ENCODE measurements at places on chromosomes 3 and 15.

GRCh38 chr15:22808761-22809280 lies 22.4 kb downstream of the NIPA1 start:
- DNase-seq = no peak

DNA sequence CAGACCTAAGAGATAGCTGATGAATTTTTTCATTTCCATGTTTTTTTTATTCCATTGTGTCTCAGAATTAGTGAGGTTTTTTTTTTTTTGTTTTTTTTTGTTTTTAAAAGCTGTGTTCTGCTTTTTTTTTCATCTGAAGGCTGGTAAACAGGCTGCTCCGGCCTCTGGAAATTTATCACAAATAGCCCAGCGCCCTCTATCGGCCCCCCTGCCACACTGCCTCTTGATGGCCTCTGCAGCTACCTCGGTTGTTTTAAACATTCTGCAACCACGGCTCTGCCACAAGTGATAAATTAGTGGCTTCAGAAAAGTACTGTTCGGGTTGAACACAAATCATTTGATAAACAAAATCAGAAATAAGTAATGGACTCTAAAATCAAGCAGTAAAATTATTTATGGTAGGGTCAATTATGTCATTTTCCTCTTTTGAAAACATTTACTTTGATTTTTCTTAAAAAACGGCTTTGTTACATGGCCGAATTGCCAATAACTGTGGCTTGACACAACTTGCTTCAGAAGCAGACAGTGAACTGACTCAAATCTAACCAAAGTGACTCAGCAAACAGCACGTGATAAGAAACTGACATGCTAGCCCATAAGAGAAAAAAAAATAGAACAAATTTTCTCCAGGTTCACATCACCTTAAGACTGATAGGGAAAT lies 87.8 kb downstream of the RSL24D1 start:
- peak; percentile 54 for DNase-seq

DNA sequence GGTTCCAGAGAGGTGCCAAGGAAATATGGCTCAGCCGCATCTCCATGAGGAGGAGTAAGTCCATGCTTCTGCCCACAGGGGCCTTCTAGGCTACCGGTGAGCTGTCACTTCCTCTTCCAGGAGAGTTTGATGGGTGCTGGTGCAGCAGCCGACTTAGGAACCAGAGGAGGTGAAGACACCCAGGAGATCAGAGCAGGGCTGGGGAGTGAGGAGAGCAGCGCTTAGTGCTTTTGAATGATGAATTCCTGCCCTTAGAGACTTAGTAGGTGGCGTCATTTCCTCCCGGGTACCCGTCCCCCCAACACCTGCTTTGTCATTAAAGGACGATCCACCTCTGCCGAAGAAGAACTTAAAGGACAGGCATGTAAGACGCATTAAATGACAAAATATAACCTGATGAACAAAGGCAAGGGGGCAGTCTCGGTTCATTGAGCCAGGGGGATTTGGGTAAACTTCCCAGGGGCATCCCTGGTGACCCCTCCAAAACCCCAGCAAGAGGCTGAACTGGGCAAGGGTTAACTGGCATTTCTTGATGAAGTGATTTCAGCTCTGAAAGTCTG lies 67.6 kb downstream of the HES1 start:
- DNase-seq = no peak

- no peak for DNase-seq
These were observed 20.3 kb upstream of the MAP3K13 start for GRCh38 chr3:185342459-185343174.

DNA sequence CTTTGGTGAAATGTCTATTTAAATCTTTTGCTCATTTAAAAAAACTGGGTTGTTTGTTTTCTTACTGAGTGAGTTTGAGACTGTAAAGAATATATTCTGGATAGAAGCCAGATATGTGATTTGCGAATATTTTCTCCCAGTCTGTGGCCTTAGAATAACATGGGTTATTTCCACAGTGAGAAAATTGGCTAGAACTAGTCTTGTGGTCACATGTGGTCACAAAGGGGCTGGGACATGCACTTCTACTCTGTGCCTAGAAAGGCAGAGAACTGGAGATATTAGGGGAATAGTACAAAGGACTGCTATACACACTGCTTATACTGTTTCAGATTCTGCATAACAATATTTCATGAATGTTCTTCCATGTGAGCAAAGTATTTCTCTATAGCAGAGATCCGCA lies 79.9 kb upstream of the RGMA start:
- DNase-seq = no peak

DNA sequence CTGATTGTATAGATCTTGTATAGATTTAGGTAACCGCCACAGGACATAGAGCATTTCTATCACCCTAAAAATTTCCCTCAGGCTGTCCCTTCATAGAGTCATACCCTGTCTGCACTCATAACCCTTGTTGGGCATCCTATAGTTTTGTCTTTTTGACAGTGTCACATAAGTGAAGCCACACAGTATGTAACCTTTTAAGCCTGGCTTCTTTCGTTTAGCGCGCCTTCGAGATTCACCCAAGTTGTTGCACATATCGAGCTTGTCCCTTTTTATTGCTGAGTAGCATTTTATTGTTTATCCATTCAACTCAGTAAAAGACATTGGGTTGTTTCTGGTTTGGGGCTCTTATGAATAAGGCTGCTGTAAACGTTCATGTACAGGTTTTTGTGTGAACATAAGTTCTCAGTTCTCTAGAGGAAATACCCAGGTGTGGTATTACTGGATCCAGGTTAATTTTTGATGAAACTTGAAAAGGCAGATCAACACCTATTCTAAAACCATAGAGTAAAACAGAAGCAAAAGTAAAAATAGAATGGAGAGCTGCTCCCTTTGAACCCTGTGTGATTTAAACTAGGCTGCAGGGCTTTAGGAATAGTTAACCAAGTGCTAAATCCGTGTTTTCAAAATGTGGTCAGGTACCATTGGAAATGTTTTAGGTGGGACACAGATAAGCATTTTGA lies 49.5 kb downstream of the CD86 start:
- DNase-seq = no peak

- DNase-seq = no peak
These were observed 136.6 kb downstream of the TGFBR2 start for GRCh38 chr3:30742796-30743619.

GRCh38 chr3:120177707-120178306 lies 83.6 kb upstream of the GSK3B start:
- DNase-seq = no peak

DNA sequence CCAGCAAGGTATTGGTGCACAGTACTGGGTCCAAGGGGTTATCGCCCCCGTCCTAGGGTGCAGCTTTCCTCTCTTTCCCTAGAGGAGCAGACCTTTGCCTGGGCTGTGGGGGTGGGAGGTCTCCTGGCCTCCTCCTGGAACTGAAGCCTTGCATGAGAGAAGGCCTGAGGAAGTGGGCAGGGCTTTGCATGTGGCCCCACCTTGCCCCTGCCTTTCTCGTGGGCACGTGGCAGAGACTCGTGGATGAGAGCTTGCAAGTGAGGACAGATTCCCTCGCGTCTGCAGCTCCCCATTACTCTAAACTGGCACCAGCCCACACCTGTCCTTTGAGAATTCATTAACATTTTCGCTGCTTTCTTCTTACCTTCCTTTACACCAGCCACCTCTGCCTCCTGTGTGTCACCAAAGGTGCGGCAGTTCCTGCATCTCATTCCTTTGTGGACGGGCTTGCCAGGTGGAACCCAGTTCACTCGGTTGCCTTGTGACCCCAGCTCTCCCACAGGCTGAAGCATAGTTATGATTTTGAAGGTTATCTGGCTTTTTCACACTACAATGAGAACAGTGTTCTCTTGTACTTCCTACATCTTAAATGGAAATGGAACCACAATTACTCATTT lies 40.9 kb upstream of the NR2C2 start:
- DNase-seq = no peak

- no peak for DNase-seq
These were observed 161.8 kb upstream of the CBLB start for GRCh38 chr3:106030627-106030963.

DNA sequence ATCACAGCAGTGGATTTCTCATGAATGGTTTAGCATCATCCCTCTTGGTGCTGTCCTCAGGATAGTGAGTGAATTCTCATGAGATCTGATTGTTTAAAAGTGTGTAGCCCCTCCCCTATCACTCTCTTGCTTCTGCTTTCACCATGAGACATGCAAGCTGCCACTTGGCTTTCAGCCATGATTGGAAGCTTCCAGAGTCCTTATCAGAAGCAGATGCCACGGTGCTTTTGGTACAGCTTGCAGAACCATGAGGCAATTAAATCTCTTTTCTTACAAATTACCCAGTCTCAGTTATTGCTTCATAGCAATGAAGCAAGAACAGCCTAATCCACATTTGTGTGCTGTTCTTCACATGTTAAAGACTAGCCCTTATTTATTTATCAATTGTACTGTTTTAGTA lies 495.2 kb upstream of the EPHA6 start:
- DNase-seq = no peak

DNA sequence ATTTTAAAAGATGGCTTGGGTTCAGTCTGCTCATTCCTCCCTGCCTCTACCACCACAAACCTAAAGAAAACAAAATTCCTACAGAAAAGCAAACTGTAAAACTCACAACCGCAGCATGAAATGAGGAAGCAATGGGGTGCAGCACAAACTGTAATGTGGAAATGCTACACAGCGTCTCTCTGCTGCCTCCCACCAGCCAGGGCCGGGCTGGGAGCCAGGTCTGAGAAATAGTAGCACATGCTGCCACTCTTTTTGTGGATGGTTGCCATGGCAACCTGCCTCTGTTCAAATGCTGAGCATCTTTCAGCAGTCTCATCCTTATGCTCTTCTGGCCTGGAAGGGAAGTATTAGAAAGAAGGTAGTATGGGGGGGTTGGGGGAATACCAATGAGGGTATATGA lies 55.4 kb downstream of the EOMES start:
- no peak for DNase-seq

- peak; percentile 40 for DNase-seq
These were observed 35.1 kb downstream of the CMTM6 start for GRCh38 chr3:32467333-32468070.

DNA sequence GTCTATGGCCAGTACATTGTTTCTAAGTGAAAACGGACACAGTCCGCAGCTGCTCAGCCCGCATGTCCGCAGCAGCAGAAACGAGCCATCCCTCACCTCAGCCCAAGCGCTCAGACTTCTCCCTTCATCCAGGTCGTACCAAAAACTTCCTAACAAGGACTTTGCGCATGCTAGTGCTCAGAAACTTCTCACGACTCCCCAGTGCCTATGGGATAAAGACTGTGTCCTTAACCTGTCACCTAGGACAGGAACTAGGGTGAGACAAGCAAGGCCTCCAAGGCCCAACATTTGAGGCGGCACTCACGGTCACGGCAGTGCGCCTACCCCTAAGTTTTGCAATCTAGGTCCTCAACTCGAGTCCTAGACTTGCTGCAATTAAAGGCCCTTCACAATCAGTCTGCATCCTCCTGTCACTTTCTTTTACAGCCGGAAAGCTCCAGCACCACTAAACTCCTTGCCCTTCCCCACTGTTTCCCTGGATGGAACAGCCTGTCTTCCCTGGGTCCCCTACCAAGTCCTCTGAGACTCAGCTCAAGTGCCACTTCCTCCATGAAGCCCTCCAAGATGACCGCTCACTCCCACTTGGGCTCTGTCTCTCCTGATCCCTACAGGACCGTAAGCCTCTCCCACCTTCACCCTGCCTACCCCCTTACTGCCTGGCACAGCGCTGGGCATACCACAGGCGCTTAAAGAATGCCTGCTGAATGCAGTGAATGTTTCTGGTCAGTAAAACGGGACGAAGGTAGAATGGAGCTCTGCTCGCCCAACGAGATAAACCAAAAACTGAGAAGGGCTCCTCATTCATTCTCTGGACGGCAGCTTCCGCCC lies 1.2 kb downstream of the CLN6 start:
- no peak for DNase-seq

GRCh38 chr3:62277986-62278385 lies 95.4 kb downstream of the FEZF2 start:
- DNase-seq = no peak

- DNase-seq = no peak
These were observed 14.3 kb upstream of the FILIP1L start for GRCh38 chr3:100128565-100128964.

GRCh38 chr3:8278448-8278847 lies 223.2 kb upstream of the LMCD1 start:
- DNase-seq = no peak

Data from renal cortex interstitium (tissue), 15 donors.